Mesendoderm (in vitro differentiated cells): ENCODE measurements at places on chromosomes 16 and 17.

DNA sequence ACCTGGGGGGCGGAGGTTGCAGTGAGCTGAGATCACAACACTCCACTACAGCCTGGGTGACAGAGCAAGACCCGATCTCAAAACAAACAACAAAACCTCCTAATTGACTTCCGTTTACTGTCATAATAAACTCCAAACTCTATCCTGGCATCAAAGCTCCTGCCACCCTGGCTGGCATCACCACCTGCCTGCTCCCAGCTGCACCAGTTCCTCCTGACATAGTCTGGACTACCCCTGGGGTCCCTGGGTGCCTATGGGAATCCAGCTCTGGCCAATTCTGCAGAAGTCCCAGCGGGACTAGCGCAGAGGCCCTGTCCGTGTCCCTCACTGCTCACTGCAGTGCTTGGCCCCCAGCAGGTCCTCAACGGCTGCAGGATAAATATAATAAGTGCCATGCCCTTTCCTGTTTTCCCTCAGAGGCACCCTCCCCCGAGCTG is 723 bp downstream of the NTHL1 start:
- H3K27ac ChIP-seq = no peak overlapping the region
- H3K36me3 ChIP-seq = no peaks in the 10 kb centered on the region
- DNase-seq = peak; percentile 10
- H3K4me3 ChIP-seq = peak overlapping the region; percentile 76
- H3K4me1 ChIP-seq = peaks cover 2% of the 10 kb centered on the region

DNA sequence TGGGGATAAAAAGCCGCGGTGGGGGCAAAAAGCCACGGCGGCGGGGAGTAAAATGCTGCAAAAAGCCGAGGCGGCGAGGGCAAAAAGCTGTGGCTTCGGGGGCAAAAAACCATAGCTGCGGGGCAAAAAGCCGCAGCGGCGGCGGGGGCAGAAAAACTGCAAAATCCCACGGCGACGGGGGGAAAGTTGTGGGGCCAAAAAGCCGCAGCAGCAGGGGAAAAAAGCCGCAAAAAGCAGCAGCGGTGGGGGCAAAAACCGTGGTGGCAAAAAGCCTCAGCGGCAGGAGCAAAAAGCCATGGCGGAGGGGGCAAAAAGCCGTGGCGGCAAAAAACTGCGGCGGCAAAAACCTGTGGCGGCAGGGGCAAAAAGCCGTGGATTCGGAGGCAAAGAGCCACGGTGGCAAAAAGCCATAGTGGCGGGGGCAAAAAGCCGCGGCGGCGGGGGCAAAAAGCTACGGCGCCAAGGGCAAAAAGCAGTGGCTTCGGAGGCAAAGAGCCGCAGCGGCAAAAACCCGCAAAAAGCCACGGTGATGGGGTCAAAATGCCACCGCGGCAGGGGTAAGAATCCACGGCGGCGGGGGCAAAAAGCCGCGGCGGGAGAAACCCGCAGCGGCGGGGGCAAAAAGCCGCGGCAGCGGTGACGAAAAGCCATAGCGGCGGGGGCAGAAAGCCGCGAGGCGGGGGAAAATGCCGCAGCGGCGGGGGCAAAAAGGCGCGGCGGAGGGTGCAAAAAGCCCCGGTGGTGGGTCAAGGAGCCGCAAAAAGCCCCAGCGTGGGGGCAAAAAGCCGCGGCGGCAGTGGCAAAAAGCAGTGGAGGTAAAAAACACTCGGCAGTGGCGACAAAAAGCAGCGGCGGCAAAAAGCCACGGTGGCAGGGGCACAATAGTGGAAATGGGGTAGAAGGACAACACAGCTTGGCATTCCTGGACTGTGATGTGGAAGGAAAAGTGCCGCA is 192.8 kb downstream of the SHCBP1 start:
- H3K36me3 ChIP-seq = no peaks in the 10 kb centered on the region
- no peaks in the 10 kb centered on the region for H3K4me1 ChIP-seq
- no peaks in the 10 kb centered on the region for H3K27me3 ChIP-seq
- H3K4me3 ChIP-seq = no peak overlapping the region
- H3K27ac ChIP-seq = no peak overlapping the region

DNA sequence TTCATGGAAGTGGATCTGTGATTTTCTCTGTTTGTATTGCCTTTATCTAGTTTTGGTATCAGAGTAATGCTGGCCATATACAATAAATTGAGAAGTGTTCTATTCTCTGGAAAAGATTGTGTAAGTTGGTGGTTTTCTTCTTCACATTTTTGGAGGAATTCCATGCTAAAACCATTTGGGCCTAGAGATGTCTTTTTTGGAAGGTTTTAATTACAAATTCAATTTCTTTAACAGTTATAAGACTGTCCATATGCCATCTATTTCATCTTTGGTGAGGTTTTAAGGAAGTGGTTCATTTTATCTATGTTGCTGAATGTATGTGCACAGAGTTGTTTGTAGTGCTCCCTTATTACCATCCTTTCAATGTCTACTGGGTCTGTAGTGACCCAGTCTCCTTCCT is 46.0 kb downstream of the CACNG1 start:
- no peaks in the 10 kb centered on the region for H3K27me3 ChIP-seq
- H3K36me3 ChIP-seq = no peaks in the 10 kb centered on the region
- no peak overlapping the region for H3K4me3 ChIP-seq
- no peak for DNase-seq
- no peaks in the 10 kb centered on the region for H3K4me1 ChIP-seq

DNA sequence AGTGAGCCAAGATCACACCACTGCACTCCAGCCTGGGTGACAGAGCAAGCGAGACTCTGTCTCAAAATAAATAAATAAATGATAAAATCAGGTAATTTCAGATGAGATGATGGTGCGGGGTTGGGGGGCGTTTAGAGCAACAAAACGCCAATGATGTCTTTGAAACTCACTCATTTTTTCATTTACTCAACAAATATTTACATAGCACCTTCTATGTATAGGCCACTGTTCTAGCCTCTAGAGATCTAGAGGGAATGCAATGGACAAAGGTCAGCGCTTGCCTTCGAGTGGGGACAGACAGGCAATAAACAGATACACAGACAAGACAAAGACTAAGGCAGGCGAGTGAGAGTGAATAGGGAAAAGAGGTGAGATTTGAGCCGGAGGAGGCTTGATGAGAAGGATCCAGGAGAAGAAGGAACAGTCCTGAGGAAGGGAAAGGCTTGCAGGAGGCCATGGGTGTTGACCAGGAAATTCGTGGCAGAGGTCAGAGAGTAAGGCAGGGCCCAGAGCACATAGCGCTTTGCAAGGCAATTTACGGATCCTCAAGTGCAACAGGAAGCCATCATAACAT is 14.1 kb downstream of the ALDH3A1 start:
- H3K36me3 ChIP-seq = no peaks in the 10 kb centered on the region

DNA sequence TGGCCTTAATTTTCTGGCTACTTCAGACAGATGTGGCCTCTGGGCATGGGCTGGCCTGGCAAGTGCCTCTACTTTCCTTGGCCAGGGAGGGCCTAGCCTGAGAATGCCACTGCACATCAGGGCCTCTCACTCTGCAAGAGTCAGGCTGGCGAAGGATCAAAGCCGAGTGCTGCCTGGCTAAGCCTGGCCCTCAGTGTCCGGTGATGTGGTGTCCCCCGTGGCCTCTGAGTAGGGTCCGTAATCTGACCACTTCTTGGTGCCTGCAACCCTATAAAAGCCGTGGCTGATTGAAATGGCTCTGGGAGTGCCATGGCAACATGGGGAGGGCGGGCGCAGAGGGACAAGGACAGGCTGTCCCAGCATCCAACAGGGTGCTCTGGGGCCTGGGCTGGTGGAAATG is 30.2 kb downstream of the TBX4 start:
- no peaks in the 10 kb centered on the region for H3K27me3 ChIP-seq
- no peaks in the 10 kb centered on the region for H3K36me3 ChIP-seq
- H3K27ac ChIP-seq = no peak overlapping the region
- H3K4me1 ChIP-seq = peaks cover 4% of the 10 kb centered on the region
- DNase-seq = no peak

- no peaks in the 10 kb centered on the region for H3K27me3 ChIP-seq
- H3K4me3 ChIP-seq = no peak overlapping the region
- no peaks in the 10 kb centered on the region for H3K4me1 ChIP-seq
- peak; percentile 57 for DNase-seq
Observed at GRCh38 chr17:30021708-30022317, 80.4 kb downstream of the EFCAB5 start.

GRCh38 chr17:70120425-70120824 is 45.4 kb downstream of the KCNJ16 start:
- H3K4me3 ChIP-seq = no peak overlapping the region
- DNase-seq = no peak
- H3K4me1 ChIP-seq = peaks cover 7% of the 10 kb centered on the region
- no peaks in the 10 kb centered on the region for H3K36me3 ChIP-seq
- H3K27ac ChIP-seq = no peak overlapping the region

DNA sequence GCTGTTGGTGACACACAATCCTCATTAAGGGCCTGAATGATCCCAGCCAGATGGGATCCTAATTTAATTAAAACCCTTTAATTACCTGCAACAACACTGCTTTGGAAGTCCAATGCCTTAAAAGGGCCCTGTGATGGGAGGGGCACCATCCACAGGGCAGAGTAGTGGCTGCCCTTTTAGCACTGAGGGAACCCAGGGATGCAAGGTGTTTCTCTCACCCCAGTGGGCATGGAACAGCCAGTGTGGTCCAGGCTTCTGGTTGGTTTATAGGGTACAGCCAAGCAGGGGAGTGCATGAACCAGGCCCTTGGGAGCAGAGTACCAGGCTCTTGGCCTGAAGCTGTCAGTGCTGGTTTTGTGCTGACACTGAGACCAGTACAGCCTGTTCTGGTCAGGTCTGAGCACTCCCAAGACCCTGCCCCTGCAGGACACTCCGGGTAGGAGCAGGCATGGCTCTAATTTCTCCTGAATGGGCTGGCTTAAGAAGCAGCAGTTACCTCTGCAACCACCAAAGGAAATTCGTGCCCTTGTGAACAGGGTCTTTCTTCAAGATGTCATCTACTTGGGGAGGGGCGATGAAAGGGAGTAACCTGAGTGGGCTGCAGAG is 9.9 kb downstream of the NXPH3 start:
- H3K27me3 ChIP-seq = no peaks in the 10 kb centered on the region
- no peaks in the 10 kb centered on the region for H3K4me1 ChIP-seq
- H3K4me3 ChIP-seq = no peak overlapping the region
- peak; percentile 82 for DNase-seq

GRCh38 chr17:78268951-78269905 is 37.8 kb downstream of the TMEM235 start:
- peak overlapping the region; percentile 11 for H3K4me3 ChIP-seq
- H3K27me3 ChIP-seq = no peaks in the 10 kb centered on the region
- DNase-seq = peak; percentile 69

DNA sequence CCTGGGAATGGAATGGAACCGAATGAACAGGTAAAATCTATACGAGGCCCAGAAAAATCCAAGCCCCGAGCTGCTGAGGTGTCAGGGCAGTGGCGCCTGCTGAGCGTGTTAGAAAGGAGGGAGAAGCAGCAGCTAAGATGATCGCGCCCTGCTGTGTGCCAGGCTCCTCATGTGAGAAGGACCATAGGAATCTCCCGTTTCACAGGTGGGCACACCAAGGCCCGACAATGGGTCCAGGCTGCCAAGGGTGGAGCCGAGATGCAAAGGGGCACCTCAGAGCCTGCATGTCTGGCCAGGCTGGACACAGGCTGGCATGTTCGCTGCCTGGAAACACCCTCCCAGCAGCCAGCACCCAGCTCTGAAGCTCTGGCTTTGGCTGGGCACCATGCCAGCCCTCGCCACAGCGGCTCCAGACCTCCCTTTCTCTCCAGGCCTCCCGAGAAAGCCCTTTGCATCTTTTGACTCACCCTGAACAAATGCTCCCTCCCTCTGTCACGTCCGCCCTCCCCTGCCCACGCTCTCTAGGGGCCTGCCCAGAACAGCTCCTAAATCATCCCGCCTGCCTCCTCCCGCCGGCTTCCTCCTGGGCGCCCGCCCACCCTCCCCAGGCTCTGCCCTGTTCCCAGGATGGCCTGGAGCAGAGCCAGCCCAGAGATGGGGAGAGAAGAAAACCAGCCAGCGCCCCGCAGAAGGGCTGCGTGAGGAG is 217.8 kb upstream of the GSE1 start:
- DNase-seq = no peak
- H3K4me1 ChIP-seq = peaks cover 4% of the 10 kb centered on the region
- no peak overlapping the region for H3K4me3 ChIP-seq
- H3K27me3 ChIP-seq = no peaks in the 10 kb centered on the region
- H3K36me3 ChIP-seq = no peaks in the 10 kb centered on the region

- DNase-seq = peak; percentile 93
- peaks cover 2% of the 10 kb centered on the region for H3K27me3 ChIP-seq
- H3K4me1 ChIP-seq = peaks cover 5% of the 10 kb centered on the region
Observed at GRCh38 chr17:83083368-83084201, 4.2 kb downstream of the METRNL start.

GRCh38 chr16:22300427-22301071 is 3.3 kb downstream of the POLR3E start:
- no peaks in the 10 kb centered on the region for H3K4me1 ChIP-seq
- H3K4me3 ChIP-seq = no peak overlapping the region
- peaks cover 3% of the 10 kb centered on the region for H3K36me3 ChIP-seq
- no peaks in the 10 kb centered on the region for H3K27me3 ChIP-seq
- peak; percentile 59 for DNase-seq

DNA sequence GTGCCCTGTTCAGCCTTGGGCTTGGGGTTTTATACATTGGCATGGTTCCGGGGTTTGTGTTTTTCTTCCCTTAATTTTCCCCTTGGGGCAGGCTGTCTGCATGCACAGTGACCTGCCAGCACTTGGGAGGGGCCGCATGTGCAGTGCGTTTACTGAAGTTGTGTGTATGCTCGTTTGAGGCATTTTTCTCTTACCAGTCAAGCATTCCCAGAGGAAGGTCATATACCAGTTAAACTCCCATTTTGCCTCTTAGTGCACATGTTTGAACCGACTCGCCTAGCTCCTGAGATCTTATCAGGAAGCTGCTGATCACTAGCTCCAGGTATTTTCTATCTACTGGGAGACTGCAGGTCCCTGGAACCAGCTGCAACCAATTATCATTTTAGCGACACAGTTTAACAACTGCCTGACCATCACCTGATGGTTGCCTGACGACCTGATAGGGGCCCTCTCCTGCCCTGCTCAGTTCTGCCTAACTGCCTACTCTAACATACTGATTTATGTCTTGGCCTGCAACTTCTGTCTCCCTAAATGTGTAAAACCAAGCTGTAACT is 51.4 kb downstream of the MFSD11 start:
- H3K36me3 ChIP-seq = no peaks in the 10 kb centered on the region
- H3K4me1 ChIP-seq = no peaks in the 10 kb centered on the region
- DNase-seq = peak; percentile 21
- no peaks in the 10 kb centered on the region for H3K27me3 ChIP-seq
- no peak overlapping the region for H3K27ac ChIP-seq

DNA sequence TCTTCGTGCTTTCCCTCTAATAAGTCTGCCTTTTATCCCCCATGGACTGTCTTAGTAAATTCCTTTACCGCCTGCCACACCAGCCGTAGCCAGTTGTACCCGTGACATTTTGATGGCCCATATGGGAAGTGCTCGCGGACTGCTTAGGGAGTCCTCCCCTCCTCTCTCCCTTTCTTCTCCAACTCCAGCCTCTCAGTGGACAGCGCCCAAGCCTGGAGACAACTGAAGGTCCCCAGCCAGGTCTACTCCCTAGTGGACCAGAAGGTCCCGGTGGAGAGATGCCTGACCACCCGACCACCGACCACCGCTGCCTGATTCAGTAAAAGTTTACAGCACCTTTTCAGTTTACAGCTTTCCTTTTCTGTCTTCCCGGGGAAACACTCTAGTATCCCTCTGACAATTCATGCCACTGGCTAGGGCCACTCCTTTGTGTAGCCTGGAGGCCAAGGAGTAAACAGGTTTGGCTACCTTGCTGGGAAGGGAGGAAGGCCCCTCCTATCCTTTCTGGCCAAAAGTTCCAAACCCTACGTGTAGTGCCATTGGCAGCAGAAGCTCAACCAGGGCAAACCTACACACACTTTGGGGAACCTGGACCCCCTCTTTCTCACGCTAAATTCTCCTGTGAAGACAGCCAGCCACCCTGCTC is 18.0 kb downstream of the CTRB2 start:
- H3K27ac ChIP-seq = no peak overlapping the region
- no peaks in the 10 kb centered on the region for H3K4me1 ChIP-seq
- no peak for DNase-seq
- no peaks in the 10 kb centered on the region for H3K27me3 ChIP-seq
- H3K36me3 ChIP-seq = no peaks in the 10 kb centered on the region
